Stimulated activated CD8-positive, alpha-beta memory T cell treated with anti-CD3 and anti-CD28 coated beads, Interleukin-4, amount 100 ng/mL, for 1 hour (primary cell): ENCODE measurements at places on chromosomes 11 and 22.

GRCh38 chr11:8573777-8574176 is 20.3 kb downstream of the STK33 start:
- no peak for DNase-seq

DNA sequence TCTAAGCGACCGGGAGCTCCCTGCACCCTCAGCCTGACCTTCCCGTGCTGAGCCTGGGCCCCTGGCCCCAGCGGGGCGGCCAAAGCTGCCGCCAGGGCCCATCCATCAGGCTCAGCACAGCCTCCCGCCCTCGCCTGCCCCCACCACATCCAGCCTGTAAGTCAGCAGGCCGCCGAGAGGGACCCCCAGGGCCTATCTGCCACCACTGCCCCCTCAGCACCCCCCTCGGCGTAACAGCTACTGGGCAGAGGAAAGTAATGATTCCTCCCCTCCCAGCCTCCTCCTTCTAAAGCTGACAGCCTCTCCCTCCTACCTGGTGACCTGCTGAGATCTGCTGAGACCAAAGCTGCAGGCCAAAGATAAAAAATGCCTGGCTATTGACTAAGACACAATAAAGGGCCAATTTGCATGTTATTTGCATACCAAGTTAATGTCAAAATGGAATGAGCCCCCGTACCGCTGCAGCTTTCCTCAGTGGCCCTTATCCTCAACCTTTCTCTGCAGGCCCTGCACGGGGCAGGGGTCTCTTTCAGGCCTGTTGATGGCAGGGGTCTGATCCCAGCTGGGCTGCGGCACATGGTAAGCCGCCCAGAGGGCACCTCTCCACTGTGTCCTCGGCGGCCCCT is 51.6 kb downstream of the RPUSD4 start:
- DNase-seq, result no peak

DNA sequence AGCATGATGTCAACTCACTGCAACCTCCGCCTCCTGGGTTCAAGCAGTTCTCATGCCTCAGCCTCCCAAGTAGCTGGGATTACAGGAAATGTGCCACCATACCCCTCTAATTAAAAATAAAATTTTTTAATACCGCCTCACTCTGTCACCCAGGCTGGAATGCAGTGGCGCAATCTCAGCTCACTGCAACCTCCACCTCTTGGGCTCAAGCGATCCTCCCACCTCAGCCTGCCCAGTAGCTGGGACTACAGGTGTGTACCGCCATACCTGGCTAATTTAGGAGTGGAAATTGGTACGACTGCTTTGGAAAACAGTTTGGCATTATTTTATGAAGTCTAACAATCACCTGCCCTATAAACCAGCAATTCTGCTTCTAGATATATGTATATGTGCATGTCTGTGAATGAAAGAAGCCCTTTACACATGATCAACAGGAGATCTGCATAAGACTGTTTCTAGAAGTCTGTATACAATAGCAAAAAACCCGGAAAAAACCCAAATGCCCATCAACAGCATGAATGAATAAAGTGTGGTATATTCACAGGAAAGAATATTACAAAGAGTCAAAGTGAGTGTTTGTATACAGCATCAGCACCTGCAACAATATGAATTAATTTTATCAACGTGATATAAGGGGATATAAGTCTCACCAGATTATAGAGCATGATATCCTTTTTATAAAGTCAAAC is 16.0 kb downstream of the SLC35F2 start:
- no peak for DNase-seq

GRCh38 chr22:50009251-50009650 is 3.3 kb downstream of the IL17REL start:
- DNase-seq, result no peak
